Omental fat pad (tissue), 4 donors: ENCODE measurements at places on chromosomes 6 and 20. TPM values are rescaled to one million over a fixed set of nuclear protein-coding genes. Genes with fewer than 3 reads are reported as not detected.

SAMD5 gene
- 0.69 TPM for total RNA-seq

ATP6V1G2 gene
- 2.6 TPM for total RNA-seq

DNA sequence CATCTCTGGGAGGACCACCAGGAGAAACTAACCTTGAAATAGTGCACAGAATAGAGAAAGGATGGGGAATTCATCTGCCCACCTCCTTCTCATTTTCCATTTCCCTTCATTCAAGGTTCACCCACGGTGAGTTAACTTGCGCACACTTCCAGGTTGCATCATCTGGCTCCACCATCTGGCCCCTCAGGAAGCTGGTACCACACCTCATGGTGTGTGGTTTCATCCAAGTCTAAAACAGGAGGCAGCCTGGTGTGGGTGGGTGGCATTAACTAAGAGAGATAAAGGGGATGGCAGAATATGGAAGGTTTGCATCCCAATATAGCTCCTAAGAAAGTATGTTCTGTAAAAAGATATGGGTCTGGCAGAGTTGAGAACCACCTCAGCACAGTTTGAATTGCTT, 3.8 kb downstream of the ZNF334 start:
- no peak for DNase-seq

DNA sequence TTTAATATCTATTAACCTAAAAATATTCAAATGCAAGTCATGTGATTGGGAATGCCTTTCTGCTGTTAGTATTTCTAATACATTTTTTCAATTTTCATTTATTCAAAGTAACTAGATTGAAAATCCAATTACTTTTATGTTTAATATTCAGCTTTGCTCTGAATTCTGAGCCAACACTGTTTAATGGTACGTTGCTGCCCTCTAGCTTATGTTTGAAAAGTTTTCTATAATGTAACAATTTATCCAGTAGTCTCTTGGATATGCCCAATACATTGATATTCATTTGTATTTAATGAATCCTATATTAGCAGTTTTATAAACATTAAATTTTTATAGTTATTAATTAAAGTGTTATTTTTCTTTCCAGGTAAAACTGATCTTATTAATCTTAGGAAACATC, 47.4 kb downstream of the LGSN start:
- DNase-seq: no peak

DNA sequence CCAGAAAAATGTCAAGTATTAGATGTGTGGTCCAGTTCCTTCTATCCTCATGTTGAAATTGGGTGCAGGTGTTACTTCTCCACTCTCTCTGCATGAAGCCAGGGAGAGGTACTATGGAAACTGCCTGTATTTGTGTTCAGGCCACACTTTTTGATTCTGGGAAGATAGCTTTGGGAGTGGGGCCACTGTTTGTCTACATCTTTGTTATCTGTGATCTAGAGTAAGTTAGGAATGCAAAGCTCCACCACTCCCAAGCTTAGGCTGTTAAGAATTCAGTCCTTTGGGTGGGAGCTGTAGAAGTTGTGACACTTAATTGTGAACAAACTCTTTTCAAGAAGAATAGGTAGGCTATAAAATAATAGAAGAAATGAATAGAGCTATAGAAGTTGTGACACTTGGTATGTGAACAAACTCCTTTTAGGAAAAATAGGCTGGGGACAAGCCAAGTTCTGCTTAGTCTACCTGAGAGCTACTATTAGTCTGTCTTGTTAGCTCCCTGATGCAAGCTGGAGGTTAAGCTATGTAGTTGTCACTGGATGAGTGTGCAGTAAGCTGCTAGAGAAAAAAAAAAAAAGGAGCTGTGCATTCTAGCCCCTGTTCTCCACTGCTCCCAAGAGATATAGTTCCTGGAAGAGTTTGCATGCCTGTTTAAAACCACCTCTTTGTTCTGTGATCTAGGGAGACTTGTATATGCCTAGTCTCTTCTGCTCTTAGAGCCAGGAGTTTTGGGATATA, 7.1 kb upstream of the GFRAL start:
- no peak for DNase-seq

GRCh38 chr6:26394289-26394688, 7.8 kb upstream of the BTN3A1 start:
- no peak for DNase-seq
